Vagina (tissue), 2 donors: ENCODE measurements at places on chromosomes 4 and X.

- no peak for DNase-seq
Measured at GRCh38 chr4:38818441-38818976, 13.9 kb upstream of the TLR1 start.

GRCh38 chrX:1576201-1576992 is 15.0 kb upstream of the AKAP17A start:
- peak; percentile 37 for DNase-seq

DNA sequence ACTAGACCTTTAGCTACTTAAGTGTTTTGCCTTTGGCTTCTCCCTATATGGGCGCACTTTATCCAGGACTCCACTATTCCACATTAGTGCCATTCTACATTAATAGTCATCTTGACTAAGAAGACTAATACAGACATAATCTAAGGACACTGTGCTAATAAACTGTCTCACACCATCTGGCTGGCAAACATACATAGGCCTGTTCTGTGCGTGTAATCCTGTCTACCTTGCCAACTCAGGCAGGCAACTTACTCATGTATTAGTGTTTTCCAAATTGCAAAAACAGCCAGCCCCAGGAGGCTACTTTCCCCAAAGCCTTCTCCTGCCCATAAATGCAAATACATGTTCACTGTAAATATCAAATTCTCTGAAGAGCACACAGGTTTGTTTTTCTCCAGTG is 587.3 kb downstream of the TMA16 start:
- DNase-seq, result no peak

- no peak for DNase-seq
Measured at GRCh38 chr4:40890764-40891163, 141.0 kb downstream of the NSUN7 start.

- DNase-seq, result no peak
Measured at GRCh38 chr4:185534511-185534865, 819 bp downstream of the PDLIM3 start.

- no peak for DNase-seq
Measured at GRCh38 chrX:106404512-106404911, 207.3 kb upstream of the RADX start.

DNA sequence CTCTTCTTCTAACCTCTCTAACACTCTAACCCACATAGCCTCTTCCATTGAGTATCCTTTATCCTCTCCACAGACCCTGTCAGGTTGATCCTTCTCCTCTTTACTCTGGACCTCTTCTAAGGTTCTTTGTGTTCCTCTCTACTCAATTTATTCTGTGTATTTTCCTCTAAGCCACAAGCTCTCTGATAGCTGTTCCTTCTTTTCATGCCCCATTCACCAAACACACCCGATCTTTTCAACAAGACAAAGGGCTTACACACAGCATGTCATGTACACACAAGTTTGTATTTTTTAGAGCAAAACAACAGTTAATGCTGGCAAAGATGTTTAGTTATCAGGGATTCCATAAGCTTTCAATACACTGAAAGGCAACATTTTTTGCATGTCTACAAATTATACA is 1.9 kb downstream of the SPIN2B start:
- no peak for DNase-seq

DNA sequence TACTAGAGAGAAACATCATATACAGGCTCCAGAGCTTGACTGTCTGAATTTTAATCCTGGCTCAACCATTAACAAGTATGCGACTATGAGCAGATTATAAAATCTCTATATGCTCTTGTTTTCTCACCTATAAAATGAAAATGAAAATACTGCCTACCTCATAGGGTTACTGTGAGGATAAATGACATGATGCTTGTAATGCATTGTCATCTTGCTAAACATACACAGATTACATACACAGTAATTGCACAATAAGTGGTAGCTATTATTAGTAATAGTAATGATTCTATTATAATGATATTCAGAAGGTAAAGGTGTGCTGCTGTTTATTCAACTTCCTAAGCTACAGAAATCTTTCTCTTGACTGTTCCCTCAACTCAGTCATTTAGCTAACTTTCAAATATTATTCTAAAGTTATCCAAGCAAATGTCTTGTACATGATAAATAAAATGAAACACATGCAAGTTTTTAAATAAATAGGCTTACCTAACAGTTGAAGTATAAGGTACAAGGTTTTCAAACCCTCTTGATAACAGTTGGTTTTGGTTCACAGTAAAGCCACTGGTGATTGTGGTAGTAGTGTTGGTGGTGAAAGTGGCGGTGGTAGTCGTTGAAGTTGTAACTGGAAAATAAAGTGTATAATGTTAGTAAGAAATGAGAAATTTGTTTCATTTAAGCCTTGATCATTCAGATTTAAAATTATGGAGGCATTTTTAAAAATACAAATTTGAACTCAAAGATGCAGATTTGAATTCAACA is 38.9 kb downstream of the NUP62CL start:
- DNase-seq, result no peak

DNA sequence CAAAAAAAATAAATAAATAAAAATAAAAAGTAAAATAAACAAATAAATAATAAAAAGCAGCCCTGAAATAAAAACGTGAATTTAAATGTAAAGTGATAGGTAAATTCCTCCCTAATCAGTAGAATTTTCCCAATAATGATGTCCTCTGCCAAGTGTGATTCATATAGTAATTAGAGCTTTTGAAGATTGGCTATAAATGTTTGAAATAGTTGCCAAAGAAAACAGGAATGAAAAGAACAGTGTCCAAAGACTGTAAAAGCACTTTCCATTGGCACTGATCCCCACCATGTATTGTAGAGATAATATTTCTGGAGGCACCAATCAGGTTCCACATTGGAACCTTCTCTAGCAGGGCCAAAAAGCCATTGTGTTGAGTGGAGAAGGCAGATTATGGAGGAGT is 25.9 kb upstream of the SMARCAD1 start:
- no peak for DNase-seq

DNA sequence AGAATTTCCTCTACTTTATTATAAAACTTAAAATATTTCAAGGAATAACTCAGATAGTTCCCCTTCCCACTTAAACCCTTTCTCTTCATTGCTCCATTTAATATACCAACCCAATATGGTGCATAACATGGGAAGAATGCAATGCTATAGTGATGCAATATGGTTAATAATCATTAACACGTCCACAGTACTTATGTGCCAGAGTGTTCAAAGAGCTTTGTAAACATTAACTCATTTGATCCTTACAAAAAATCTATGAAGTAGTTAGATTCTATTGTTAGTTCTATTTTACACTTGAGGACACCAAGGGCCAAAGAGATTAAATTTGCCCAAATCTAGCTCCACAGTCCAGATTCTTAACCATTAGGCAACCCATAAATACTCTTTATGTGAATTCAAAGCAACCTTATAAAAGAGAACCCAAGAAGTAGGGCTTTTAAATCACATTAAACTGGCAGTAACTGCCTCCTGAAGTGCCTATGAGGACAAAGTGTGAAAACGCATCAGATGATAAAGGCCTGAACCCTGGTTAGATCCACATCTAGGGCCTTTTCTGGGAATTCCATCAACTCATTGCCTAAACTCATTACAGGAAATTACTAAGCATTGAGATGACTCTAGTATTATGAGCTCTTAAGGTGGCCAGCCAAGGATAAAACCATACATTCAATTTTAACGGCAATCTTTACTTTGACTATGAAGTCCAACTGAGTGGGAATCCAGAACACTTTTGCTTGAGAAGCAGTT is 94.3 kb downstream of the AREG start:
- no peak for DNase-seq

DNA sequence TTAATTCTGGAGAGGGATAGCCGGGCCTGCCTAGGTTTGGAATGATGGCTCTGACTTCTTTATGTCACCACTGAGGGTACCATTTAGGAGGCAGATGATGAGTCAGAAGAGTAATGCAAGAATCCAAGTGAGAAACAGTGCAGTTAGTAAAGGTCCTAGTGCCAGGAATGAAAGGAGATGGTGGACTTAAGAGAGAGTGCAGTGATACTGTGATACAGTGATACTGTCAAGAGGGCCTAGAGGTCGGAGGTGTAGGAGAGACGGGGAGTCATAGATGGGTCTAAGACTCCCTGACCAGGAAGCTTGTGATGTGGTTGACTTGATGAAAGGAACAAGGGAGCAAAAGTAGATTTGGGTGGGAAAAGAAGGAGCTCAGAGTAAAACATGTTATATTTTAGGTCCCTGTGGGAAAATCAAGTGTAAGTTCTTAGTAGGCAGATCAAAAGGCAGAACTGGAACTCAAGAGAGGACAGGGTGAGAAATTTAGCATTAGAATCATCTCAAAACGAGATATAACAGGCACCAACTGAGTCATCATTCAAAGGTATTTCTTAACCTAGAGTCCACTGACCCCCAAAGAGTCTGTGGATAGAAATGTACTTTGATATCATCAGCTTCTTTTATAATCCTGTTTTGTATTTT is 85.0 kb downstream of the NFKB1 start:
- DNase-seq, result no peak

DNA sequence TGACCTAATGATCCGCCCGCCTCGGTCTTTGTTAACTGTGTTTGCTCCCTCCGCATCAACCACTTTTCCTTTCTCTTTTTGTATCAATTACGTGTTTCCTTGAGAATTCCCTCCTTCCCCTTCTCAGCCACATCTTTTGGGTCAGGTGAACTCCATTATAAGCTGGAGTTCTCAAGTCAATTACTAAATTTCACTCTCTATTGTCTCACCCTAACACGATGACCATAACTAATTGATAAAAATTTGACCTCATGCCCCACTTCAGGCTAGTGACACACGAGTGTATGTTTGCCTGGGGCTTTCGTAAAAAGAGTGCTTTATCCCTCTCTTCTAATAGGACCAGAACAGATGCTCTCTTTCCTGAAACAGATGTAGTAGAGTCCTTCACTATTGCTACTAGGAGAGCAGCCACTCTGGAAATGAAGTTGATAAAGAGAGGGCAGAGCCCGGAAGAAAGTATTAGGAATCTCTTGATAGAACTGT is 403.6 kb upstream of the ANXA10 start:
- no peak for DNase-seq

GRCh38 chrX:22968494-22968893 is 31.3 kb upstream of the DDX53 start:
- DNase-seq, result no peak

GRCh38 chrX:154485150-154486051 is 1.0 kb downstream of the UBL4A start:
- no peak for DNase-seq

DNA sequence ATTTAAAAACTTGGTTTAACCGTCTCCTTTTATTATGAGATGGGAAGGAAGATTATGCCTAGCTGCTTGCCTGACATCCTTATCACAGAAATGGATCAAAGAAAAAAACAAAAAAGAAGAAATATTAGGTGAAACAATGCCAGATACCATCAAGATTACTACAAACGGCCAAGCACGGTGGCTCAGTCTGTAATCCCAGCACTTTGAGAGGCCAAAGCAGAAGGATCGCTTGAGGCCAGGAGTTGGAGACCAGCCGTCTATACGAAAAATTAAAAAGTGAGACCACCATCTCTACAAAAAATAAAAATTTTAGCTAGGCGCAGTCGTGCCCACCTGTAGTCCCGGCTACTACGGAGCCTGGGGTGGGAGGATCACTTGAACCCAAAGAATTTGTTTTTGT is 2.3 kb downstream of the FRYL start:
- no peak for DNase-seq
